ENCODE measurements at places on chromosomes 3 and 15.

GRCh38 chr15:74396146-74396438 is 28.6 kb upstream of the CYP11A1 start:
- peak; percentile 37 for DNase-seq

GRCh38 chr3:13025090-13025489 is 48.1 kb downstream of the IQSEC1 start:
- peak; percentile 78 for DNase-seq

DNA sequence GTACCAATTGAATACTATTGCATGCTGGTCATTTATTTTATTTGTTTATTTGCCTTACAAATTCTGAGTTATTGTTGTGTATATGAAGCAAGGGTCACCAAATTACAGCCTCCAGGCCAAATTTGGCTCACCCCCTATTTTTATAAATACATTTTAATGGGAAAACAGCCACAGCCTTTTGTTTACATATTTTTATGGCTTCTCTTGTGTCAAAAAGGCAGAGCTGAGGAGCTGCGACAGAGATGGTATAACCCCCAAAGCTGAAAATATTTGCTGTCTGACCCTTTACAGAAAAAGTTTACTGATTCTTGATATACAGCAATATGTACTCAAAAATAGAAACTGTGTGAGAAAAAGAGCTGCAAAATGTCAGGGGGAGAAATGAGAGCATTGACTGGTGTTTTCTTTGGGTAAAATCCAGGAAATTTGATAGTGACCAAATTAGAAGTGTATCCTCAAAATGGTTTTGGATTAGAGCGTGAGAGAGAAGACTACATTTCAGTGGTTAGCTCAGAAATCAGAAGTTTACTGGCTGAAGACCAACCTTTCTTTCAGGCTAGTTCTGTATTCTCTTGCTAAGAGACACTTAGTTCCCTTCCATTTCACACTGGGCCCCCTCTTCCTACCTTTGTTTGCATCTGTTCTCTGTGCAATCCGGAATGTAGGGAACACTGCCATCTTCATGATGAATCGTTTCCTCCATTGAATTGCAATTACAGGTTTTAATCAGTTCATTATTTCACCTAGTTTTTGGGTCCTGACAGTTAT is 757.8 kb downstream of the AGBL1 start:
- no peak for DNase-seq

GRCh38 chr3:187051066-187051465 is 88.2 kb downstream of the RPL39L start:
- DNase-seq, result no peak

GRCh38 chr3:14761121-14761672 is 57.6 kb upstream of the FGD5 start:
- DNase-seq, result no peak

GRCh38 chr3:64048631-64049061 is 25.4 kb upstream of the PSMD6 start:
- no peak for DNase-seq

DNA sequence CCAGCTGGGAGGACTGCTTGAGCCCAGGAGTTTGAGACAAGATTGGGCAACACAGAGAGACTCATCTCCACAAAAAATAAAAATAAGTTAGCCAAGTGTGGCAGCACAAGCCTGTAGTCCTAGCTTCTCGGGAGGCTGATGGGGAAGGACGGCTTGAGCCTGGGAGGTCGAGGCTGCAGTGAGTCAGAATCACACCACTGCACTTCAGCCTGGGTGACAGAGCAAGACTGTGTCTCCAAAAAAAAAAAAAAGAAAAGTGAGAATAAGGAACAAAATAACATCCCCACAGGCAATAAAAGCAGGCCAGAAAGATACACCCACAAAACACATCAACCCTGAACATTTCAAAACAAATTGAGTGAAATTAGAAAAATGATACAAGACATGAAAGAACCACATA is 48.7 kb upstream of the OCA2 start:
- peak; percentile 46 for DNase-seq

GRCh38 chr3:66502245-66502874 is 1.5 kb upstream of the LRIG1 start:
- DNase-seq, result no peak
